ENCODE measurements at places on chromosomes 2 and 18.
A peak's percentile ranks its signal among the peaks of the same experiment; 100 is the strongest.

GRCh38 chr2:239386872-239387445 lies 13.9 kb downstream of the HDAC4 start:
- DNase-seq = no peak

GRCh38 chr2:235134420-235134819 lies 182.6 kb downstream of the SH3BP4 start:
- DNase-seq = no peak

GRCh38 chr2:235384624-235385023 lies 109.2 kb upstream of the AGAP1 start:
- no peak for DNase-seq

- DNase-seq = no peak
Observed at GRCh38 chr18:13545955-13546354, 180.4 kb downstream of the FAM210A start.

DNA sequence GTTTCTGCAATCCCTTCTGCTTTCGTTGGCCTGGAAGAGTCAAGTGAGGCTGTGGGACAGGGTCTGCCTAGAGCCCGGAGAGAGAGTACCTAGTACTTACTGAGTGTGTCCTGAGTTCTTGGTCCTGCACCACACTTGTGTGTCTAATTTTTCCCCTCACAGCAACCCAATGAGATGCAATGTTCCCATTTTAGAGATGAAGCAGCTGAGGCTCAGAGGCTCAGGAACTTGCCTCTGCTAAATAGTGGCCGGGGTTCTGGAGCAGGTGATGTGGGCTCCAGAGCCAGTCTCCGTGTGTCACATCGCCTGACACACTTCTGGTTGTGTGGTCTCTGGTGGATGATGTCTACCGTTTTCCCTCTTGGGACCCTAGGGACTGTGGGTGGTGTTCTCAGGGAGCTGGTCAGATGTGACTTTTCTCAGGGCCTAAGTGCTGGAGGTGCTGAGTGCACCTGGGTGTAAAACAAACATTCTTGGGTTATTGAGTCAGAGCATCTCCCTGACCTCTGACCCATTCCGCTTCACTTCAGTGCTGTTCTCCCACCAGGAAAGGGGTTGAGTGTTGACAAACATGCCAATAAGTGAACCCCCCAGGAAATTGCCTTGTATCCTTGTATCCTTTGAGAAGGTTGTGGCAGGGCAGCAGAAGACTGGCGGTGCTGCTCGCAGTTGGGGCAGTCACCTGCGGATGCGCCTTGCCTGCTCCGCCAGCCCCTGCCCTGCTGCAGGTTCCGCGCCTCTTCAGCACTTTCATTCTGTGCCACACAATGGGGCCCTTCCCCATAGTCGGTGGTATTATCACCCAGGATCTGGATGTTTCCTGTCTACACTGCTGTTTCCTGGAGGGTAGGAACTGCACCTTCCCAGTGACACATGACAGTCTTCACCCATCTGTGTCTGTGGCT lies 32.1 kb downstream of the HK2 start:
- DNase-seq = no peak

DNA sequence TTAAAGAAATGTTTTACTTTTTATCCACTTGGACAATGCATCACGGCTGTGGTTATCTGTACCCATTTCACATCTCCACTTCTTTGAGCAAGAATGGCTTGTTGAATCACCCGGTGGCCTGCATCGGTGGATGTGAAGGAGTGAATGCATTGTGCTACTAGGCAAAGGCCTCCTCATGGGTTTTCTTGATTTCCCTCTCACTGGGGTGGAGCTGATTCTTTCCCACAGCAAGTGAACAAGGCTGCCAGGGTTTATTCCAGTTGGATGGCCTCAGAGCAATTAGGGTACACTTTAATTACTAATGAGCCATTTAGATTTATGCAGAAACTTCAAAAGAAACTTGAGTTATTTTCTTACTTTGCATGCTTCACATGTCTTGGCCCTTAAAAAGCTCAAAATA lies 387.1 kb downstream of the RND3 start:
- no peak for DNase-seq

GRCh38 chr2:95074663-95075439 lies 46.8 kb downstream of the MRPS5 start:
- DNase-seq = peak; percentile 67

GRCh38 chr2:223896833-223897311 lies 48.3 kb downstream of the WDFY1 start:
- no peak for DNase-seq

GRCh38 chr2:99150706-99151105 lies 4.0 kb downstream of the TSGA10 start:
- no peak for DNase-seq

- no peak for DNase-seq
Observed at GRCh38 chr2:144780983-144781382, 261.1 kb upstream of the ZEB2 start.

Measured in activated CD4-positive, alpha-beta T cell treated with anti-CD3 and anti-CD28 coated beads, Interleukin-2, amount 50 U/mL, for 48 hours (primary cell).